Esophagus muscularis mucosa (tissue), 4 donors: ENCODE measurements at places on chromosomes 12 and 14. TPM values are rescaled to one million over a fixed set of nuclear protein-coding genes. Genes with fewer than 3 reads are reported as not detected.

DNA sequence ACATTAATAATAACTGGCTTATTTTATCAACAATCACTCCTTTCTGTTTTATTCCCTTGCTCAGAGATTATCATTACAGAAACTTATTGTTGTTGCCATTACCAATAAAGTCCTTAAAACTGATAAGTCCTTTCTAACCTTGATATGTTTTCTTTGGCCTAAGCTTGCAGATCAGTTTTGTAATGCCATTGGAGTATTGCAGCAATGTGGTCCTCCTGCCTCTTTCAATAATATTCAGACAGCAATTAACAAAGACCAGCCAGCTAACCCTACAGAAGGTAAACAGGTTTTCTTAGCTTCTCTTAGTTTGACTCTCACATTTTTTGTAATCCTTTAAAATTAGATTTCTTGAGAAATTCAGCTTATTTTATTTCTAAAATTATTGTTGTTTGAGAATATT lies 3.9 kb downstream of the MED21 start:
- DNase-seq, result no peak

MTA1 gene
- total RNA-seq, result 70.2 TPM

DNA sequence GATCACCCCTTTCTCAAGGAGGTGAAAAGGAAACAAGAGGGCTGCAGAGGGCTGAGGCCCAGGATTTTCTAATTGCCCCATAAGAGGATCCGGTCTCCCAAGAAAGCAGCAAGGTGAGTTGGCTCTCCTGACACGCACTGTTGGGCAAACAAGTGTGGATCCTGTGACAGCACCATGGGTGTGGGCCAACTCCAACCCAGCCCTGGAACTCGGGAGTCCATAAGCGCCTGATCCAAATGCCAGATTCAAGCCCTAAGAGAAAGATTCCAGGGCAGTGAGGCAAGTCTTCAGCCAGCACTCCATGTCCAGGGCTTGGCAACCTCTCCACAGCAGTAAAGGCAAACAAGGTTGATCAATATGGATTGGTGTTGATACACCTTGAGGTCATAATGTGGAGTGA lies 33.1 kb downstream of the KCNA5 start:
- no peak for DNase-seq

PIWIL1 gene
- total RNA-seq, result not detected

- DNase-seq, result no peak
These were observed 11.6 kb downstream of the HVCN1 start for GRCh38 chr12:110677206-110677911.

METTL1 gene
- total RNA-seq, result 5.1 TPM

- DNase-seq, result no peak
These were observed 41.1 kb upstream of the TSPAN9 start for GRCh38 chr12:3035815-3036702.

GRCh38 chr14:23494223-23494622 lies 24.7 kb downstream of the NGDN start:
- no peak for DNase-seq

GRCh38 chr12:45553204-45553603 lies 176.3 kb upstream of the ARID2 start:
- DNase-seq, result no peak

KERA gene
- total RNA-seq, result not detected

GRCh38 chr14:90116444-90116843 lies 54.6 kb downstream of the KCNK13 start:
- no peak for DNase-seq

DNA sequence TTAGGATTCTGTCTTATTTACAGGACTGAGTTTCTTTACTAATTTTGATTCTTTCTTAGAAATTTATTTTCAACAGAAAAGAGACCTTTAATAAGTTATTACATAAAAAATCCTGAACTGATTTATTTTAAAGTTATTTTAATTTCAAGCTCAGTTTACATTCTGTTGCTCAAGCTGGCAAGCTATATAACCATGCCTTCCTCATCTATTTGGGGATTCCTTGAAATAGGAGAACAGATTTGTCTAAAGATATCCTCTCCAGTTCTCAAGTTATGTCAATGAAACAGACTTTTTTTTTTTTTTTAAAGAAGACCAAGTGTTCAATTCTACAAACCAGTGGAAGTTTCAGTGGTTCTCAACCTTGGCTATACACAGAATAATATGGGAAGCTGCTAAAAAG lies 103.3 kb upstream of the TRHDE start:
- no peak for DNase-seq

CTSG gene
- 29.8 TPM for total RNA-seq

CBLN3 gene
- 2.0 TPM for total RNA-seq

DNA sequence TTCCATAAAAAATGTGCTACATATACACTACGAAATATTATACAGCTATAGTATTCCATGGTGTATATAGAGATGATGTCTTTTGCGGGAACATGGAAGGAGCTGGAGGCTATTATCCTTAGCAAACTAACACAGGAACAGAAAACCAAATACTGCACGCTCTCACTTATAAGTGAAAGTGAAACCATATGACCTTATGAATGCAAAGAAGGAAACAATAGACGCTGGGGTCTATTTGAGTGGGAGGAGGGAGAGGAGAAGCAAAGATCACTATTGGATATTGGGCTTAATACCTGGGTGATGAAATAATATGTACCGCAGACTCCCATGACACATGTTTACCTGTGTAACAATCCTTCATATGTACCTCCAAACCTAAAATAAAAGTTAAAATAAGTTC lies 142.8 kb downstream of the LRFN5 start:
- no peak for DNase-seq

MSRB3 gene
- 299 TPM for total RNA-seq

GRCh38 chr12:88693837-88694445 lies 113.7 kb upstream of the KITLG start:
- no peak for DNase-seq

AJUBA gene
- 32.5 TPM for total RNA-seq

GRCh38 chr12:100871195-100871734 lies 76.7 kb downstream of the ANO4 start:
- DNase-seq, result no peak

GLIPR1L1 gene
- total RNA-seq, result not detected

- DNase-seq, result no peak
These were observed 183.4 kb downstream of the ESR2 start for GRCh38 chr14:64110802-64111201.

- no peak for DNase-seq
These were observed 157.5 kb downstream of the TMTC3 start for GRCh38 chr12:88299567-88300101.

ARF6 gene
- 51.1 TPM for total RNA-seq

CCDC85C gene
- total RNA-seq, result 17.9 TPM

- DNase-seq, result no peak
These were observed 20.1 kb downstream of the LTBP2 start for GRCh38 chr14:74591899-74592298.

GPX2 gene
- total RNA-seq, result not detected

DNA sequence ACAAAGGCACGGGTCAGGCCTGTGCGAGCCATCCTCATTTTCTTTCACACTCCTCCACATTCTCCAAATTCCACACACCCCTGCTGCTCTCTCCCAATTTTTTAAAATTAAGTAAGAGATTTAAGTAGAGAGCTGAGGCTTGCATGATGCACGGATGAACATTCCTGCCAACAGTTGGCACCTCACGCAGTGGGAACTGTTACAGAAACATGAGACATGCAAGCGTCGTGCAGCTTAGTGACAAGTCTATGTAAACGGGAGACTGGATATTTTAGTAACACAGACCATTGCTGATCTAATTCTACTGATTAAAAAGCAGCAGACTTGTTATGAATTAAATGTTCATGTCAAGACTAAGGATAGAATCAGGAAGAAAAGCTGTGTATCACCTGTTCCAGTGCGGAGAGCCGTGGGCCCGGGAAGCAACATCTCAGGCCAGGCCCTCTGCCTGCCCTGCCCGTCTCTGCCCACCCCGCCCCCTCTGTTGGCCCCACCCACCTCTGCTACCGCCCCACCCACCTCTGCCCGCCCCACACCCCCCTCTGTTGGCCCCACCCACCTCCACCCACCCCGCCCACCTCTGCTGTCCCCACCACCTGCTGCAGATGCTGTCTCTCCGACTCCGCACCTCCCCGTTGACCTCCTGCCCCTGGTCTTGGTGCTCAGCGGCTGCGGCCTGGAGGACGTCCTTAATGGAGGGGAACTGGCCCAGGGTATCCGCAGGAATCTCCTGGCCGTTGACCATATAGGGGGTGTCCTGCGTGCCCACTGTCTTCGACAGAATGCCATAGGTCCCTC lies 21.2 kb downstream of the GOLGA3 start:
- DNase-seq, result no peak

MDGA2 gene
- not detected for total RNA-seq

GLIPR1L2 gene
- 4.5 TPM for total RNA-seq

DNA sequence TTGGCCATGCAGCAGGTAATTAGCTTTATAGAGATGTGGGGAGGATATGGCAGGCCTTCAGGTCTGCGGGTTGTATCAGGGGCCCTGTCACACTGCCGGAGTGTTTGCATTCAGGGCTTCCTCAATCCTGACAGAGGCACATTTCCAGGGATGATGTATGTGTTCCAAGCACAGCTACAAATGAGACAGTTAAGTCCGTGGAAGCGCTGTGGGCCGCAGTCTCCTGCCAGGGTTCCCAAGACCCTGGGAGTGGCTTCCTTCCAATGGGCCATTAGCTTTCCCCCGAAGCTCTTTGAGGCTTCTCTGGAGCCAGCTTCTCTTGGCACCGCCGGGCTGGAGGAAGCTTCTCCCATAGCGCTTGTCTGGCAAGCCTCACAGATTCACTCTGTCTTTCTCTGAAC lies 1524.7 kb upstream of the TMEM132C start:
- no peak for DNase-seq

GRCh38 chr14:64089920-64090319 lies 204.3 kb downstream of the ESR2 start:
- no peak for DNase-seq

- no peak for DNase-seq
These were observed 39.6 kb upstream of the YY1 start for GRCh38 chr14:100199240-100199860.

DNA sequence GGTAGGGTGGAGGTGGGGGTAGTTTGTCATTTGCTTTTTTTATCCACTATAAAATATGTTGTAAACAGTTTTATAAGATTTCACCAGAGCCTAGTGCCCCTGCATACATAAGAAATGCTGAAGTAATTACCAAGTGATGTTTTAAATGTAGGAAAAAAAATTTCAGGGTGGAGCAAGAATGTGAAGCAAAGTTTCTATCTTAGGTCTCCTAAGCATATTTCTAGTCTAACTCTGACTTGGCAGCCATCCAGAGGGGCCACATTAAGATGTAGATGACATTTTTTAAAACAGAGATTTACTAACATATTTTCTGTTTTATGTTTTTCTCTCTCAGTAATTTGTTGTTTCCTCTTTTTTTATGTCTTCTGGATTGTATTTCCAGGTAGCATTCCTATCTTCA lies 15.8 kb upstream of the KRAS start:
- DNase-seq, result no peak

- DNase-seq, result no peak
These were observed 36.3 kb downstream of the DAD1 start for GRCh38 chr14:22552827-22553076.

- no peak for DNase-seq
These were observed 78.1 kb upstream of the PELI2 start for GRCh38 chr14:56040121-56040520.

DNA sequence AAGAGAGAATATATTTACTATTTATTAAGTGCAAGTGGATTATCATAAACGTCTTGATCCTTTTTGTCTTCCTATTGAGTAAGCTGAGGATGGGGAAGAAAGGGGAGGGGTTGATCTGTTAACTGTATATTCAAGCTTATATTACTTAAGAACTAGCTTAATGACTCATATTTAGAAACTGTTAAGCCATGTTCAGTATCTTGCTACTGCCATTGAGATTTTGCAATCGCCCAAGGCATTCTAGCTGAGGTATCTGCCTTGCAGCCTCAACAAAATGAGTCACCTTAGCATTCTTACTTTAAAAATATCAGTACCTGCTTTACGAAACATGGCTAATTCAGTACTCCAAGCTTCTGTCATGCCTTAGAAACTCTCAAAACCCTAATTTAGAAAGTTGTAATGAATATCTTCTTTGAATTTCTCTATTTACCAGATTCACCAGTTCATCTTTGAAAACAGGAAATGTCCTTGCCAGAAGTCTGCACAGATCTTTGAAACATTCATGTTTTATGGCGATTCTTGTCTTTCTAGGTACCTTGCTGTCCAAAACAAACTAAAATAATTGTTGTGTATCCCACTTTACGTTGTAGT lies 76.1 kb downstream of the ALG10B start:
- DNase-seq, result no peak

DNA sequence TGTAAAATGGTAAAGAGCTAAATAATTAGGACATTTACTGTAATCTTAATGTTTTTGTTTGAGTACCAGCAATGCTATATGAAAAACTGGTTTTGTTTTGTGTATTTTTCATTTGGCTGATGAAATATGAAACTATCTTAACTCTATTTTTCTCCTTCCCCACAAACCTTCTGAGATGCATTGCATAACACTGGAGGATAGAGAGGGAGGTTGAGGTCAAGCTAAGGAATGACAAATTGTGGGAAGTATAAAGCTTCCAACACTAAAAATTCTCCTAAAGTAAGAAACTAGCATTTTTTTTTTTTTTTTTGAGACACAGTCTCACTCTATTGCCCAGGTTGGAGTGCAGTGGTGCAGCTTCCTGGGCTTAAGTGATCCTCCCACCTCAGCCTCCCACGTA lies 31.5 kb upstream of the SRP54 start:
- DNase-seq, result no peak

SLCO1A2 gene
- 0.19 TPM for total RNA-seq

OVCH1 gene
- total RNA-seq, result 0.17 TPM

DNA sequence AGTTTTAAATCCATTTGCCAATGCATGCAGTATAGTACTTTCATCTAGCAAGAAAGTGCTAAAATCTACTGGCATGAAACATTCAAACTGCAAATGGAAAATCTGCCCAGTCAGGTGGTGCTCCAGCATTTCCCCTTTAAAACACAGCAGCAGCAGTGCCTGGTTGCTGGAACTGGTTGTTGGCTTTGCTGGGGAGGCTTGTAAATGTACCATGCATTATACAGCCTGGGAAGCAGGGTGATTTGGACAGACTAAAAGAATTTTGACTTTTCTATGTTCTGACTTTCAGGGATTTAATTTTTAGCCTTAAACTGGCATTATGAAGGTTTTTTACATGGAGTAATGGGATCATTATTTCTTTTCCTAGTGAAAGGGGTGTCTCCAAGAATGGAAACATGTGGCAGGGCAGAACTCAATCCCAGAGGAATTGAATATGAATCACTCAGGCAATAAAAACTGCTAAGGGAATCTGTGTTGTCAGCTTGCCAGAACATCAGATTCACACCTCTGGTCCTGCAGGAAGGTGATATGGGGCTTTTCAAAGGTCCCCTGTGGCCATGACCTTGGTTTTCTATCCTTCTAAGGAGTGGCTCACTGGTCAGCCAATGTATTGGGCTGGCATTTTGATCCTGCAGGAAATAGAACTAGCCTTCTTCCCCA lies 9.0 kb upstream of the PAX9 start:
- DNase-seq, result no peak

DNA sequence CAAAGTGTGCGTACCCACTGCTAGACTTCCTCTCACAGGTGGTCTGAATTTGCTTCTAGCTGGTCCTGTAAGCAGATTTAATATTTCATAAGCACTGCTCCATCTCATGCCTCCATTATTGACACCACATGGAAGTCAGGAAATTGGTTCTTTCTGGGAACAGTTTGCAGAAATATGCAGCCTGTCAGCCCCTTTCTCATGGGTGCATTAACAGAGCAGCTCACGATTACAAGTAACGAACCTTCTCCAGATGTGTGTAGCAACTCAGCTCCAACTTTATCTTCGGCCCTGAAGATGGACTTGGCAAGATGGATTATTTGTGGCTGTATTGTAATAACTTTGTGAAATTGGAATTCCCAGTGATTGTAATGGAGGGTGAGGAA lies 214.5 kb upstream of the DDHD1 start:
- DNase-seq, result no peak

TESPA1 gene
- 2.9 TPM for total RNA-seq
